CD4-positive, alpha-beta T cell treated with Interleukin-2 at 100 ng/mL for 4 hours (primary cell): ENCODE measurements at places on chromosomes 2 and 18.

GRCh38 chr2:113236367-113237159, 42.2 kb downstream of the PAX8 start:
- DNase-seq: no peak

- no peak for DNase-seq
Observed at GRCh38 chr18:5286525-5286924, 9.0 kb downstream of the ZBTB14 start.

- no peak for DNase-seq
Observed at GRCh38 chr2:43343573-43344304, 117.3 kb upstream of the ZFP36L2 start.

GRCh38 chr2:216578325-216578724, 54.9 kb upstream of the IGFBP2 start:
- no peak for DNase-seq

DNA sequence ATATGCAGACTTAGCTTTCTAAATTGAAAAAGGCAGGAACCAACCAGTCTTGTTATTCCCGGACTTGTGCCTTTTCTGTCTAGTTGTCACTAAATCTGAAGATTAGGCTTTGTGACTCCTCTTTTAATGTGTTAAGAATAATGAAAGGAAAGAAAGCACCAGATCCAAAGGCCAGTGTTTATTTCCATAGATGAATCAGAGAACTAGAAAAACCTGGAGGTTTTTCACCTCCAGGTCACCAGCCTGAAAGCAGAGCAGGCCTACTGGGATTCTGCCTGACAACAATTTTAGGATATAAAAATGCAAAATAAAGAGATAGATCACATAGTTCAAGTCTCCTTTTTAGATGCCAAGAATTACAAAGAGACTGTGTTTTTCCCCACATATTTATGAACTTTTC, 160.4 kb downstream of the GULP1 start:
- DNase-seq: no peak

GRCh38 chr2:210503001-210503623, 26.6 kb upstream of the LANCL1 start:
- peak; percentile 38 for DNase-seq

DNA sequence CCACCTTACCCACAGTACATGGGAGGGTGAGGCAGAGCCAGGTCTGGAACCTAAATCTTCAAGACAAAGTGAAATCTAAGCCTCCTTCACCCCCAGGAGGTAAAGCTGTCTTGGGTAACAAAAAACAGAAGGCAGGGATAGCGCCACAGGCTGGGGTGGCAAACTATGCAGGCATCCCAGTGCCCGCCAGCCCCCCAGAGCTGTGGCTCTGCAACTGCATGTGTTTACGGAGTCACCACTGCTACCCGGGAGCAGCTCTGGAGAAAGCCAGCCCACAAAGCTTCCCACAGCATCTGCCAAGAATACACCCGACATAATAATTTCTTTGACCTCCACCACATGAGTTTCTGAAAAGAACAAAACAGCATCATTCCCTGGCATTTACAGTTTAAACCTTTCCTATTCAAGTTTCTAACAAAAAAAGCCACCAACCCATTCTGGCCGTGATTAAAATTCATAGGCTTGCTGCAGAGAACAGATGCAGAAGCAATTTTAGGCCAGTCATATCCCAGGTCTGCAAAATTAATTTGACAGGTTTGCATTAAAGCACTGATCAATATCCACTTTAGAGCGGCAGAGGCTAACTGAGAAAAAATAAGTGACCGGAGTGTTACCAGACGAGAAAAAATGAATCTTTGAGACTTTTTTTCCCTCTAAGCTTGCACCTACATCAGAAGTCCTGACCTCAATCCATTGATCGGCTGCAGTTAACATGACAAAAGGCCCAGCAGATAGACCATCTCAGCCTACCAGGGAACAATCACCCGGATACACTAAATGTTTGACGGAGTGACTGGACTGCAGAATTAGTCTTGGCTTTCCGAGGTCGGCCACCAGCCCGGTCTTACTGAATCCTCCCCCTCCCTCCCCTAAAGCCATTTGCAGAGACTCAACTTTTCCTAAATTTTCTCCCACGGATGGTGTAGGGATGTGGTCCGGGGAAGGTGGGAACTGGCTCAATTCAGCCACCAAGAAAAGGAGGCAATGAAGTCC, 309.6 kb upstream of the SKOR2 start:
- DNase-seq: no peak

DNA sequence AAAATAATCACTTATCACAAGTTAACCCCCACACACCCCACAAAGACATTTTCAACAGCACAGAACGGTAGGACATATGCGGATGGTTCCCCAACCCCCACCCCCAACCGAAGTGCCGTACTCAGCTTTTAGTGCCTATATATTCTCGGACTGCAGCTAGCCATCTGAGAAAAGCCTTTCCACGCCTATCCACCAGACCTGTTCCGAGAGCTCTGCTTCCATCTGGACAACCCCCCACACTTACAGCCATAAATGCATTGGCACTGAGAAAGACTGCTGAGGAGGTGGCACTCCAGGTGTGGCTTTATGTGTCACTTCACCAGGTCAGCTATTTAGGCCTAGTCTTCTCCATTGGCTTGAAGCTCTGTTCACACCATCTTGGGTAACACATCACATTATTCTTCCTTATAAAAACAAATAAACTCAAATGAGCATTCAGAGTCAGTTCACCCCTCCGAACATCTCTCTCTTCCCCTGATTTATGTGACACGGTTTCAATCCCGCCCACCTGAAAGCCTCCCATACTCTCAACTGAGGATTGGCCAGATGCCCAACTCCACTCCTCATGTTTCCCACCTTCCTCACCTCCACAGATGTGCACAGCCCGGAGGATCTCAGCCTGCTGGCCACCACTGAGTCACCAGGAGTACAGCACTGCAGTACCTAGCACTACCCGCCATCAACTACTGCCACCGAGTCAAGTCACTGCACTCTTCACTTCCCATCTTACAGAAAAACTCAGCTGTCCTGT, 127.4 kb downstream of the CACNB4 start:
- DNase-seq: no peak

- DNase-seq: no peak
Observed at GRCh38 chr2:67561457-67561965, 164.4 kb downstream of the ETAA1 start.

DNA sequence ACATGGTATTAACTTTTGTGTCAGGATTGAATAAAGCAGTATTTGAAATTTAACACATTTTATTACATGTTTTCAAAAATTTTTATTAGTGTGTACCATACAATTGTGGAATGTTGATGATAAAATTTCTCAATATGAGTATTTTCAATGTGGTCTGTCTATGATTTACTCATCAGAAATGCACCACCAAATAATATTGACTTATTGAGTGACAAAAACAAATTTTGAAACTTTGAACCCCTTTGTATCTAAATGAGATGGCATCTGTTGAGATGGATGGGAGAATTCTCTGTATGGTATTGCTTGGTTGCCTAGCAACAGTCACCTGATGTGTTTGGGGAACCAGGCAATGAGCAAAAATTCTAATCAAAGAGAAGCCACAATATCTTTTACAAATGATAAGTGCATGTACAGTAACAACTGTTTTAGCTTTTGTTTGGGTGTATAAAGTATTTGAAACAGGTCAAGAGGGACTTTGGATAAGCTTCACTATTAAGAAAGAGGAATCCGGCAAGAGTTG, 400.1 kb downstream of the CCDC85A start:
- no peak for DNase-seq

DNA sequence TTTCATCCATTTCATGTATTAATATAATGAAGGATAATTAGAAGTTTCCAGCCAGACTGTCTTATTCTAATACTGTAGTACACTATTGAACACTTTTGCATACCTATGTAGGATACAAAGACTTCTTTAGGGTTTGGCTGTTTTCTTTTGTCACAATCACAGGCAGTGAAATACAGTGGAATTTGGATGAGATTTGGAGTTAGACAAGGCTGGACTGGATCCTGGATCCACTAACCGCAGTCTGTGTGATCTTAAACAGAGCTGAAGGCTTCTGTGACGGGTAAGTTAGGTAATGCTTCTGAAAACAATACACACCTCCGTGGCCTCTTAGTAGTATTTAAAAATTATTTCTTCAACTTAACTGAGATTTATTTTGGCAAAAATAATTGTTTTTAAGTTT, 1128.6 kb upstream of the CDH2 start:
- no peak for DNase-seq

GRCh38 chr2:150729495-150729955, 242.1 kb upstream of the RND3 start:
- no peak for DNase-seq

DNA sequence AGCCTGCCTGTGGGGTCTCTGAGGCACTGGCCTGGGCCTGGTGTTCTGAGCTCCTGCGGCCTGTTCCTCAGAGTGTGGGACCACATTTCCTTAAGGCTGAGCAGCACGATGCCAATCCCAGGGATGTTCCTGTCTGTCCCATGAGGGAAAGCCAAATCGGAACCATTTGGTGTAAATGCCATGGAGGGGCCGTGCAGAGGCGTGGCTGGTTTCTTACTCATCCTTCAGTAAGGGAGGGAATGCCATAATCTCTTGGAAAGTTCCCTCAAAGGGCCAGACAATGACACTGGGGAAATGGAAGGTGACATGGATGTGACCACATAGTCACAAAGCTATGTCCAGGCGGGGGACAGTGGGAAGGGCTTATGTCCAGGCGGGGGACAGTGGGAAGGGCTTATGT, 14.4 kb upstream of the PTMA start:
- no peak for DNase-seq

DNA sequence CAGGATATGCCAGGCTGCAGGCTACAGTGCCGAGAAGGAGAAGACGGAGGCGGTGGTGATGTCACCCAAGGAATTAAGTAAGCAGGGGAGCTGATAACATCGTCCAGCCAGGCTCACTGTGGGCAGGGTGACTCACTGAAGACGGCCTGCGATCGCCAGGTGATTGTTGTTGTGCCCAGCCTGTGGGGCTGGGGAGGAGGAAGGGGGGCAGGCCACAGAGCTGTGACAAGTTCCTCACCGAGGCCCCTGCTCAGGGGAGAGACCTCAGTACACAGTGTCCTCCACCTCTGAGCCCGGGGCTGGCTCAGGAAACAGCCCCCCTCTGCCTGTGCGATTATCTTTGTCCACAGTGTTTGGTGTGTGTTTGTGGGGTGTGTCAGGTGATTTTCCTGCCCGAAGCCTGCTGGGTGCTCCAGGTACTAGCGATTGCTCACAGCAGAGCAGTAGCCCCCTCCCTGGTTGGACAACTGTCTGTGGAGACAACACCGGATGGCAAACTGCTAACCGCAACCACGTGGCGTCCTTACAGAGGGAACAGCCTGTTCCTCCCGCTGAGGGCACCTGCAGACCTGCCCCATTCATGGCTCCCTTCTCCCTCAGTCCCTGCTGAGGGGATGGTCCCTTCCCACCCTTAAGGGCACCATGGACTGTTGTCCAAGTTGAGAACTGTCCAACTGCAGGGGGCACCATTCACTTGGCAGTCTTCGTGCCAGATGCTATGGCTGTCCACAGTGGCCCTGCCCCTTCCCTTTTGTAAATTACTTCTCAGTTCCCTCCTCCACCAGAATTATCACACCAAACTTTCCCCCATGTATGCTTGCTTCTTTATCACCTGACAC, 95.1 kb downstream of the ZFP36L2 start:
- peak; percentile 89 for DNase-seq

DNA sequence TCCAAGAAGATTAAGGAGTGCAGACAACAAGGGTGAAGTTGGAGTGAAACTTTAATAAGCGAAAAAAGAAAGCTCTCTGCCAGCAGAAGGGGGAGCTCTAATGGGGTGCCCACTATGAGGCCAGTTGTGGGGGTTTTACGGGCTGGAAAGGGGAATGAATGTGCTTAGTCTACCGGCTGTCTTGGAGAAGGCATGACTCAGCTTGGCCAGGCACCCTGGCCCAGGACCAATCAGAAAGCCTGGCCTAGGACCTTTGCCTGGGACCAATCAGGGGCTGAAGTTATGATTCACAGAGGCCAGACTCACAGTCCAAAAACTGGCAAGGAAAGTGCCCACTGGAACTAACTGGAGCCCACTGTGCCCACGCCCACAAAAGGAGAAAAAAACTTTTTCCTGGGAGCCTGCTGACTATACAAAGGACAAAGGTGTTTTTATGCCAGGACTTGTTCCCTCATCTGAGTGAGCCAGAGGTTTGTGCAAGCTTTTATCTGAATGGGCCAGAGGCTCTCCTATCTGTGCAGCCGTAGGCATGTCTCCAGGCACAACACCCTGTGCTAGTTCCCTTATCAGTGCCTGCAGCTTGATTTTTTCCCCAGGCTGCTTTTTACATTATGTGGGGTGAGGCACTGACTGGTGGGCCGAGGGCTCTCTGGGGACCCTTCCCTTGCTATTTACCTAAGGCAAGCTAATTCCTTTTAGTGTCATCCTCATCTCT, 18.6 kb downstream of the CMPK2 start:
- DNase-seq: no peak

DNA sequence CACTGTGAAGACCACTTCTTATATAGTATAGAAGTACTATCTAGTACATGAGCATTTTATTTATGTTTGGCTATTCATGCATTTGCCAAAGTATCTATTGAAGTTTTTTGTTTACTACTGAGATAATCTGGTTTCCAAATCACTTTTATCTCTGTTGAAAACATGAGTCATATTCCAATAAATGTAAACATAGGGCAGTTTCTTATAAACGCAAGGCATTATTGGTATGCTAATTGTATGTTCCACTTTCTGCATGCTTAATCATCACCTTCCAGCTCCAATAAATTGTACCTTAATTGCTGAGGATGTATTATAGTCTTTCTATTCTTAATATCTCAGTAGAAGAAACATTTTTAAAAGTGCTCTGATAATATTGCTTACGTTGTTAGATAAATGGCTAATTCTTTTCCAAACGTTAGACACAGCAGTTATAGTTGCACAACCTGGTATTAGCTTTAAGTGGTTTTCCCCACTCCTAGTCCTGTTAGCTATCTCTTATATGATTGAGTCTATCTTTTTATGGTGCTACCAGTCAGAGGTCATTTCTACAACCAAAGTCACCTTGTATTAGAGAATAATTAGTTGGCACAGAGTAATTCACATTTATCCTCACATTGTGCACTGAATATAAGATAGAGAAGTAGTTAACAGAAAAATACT, 17.2 kb downstream of the ITGA4 start:
- DNase-seq: no peak

- DNase-seq: no peak
Observed at GRCh38 chr2:181777734-181778133, 97.4 kb upstream of the NEUROD1 start.

DNA sequence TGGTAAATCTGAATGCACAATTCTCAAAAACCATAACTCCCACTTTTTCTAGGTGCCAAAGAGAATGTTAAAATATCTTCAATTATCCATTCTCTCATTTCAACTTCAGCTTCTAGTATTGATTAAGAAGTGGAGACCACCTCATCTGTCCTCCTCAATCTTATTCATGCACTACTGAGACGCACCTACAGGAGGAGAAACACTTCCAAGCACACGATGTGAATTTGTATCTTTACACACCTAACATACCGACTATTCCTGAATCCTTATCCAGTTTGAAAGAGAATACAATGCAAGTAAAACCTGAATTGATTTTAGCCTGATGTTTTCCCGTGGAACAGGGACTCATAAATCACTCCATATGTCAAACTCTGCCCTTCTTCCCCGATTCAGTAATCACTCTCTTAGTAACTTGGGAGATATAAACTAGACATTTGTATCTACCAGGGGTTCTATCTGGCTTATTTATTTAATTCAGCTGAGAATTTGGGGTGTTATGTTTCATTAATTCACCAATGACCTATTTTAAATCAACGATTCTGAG, 101.0 kb downstream of the MREG start:
- no peak for DNase-seq

GRCh38 chr2:161166538-161167409, 6.5 kb downstream of the TANK start:
- DNase-seq: peak; percentile 84
